A375 (cell line): ENCODE measurements at places on chromosomes 3 and 15. TPM values are rescaled to one million over a fixed set of nuclear protein-coding genes. Genes with fewer than 3 reads are reported as not detected.

Gene ZNF148
- total RNA-seq, result 17.2 and 21.3 TPM in 2 replicates

Gene TM4SF1
- total RNA-seq, result 147 and 154 TPM in 2 replicates

Gene ADGRG7
- total RNA-seq, result not detected in 2 replicates

Gene FBXO40
- total RNA-seq, result not detected in 2 replicates

Gene CAMK2N2
- 0.23 and 0.40 TPM in 2 replicates for total RNA-seq

Gene NUSAP1
- 126 and 131 TPM in 2 replicates for total RNA-seq

Gene RPP14
- 16.3 and 19.6 TPM in 2 replicates for total RNA-seq

Gene ARHGAP11A
- total RNA-seq, result 35.0 and 42.3 TPM in 2 replicates

Gene OXTR
- total RNA-seq, result 1.1 and 1.2 TPM in 2 replicates

Gene LRRC49
- total RNA-seq, result 9.9 and 17.5 TPM in 2 replicates

Gene CD200R1
- 0.05 TPM in 1 of 2 replicates, not detected in the other for total RNA-seq

Gene DPPA2
- total RNA-seq, result 0.64 and 0.93 TPM in 2 replicates

Gene KY
- total RNA-seq, result 0.16 TPM in 1 of 2 replicates, not detected in the other

Gene ABI3BP
- total RNA-seq, result 0.98 and 2.6 TPM in 2 replicates

Gene CIDEC
- 0.38 and 0.48 TPM in 2 replicates for total RNA-seq

Gene SPESP1
- 16.2 and 20.4 TPM in 2 replicates for total RNA-seq
